Activated naive CD4-positive, alpha-beta T cell treated with anti-CD3 and anti-CD28 coated beads, Interleukin-2, amount 50 U/mL, for 16 hours (primary cell): ENCODE measurements at places on chromosomes 2 and 18.

DNA sequence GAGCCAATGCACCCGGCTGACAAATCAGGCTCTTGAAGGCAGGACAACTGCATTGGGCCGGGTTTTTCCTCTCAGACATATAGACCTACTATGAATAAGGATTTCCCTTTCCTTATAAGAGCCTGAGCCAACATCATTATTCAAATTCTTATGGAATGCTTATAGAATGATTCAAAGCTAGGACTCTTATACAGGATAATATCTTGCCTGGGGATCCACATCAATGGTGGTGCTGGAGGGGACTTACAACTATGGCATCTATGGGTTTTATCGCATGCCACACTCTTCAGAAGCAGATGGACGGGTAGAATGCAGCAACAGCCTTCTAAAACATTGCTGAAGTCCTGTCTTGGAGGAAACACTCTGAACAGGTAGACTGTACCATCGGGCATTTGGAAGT lies 296.8 kb upstream of the KYNU start:
- no peak for DNase-seq

GRCh38 chr2:22554453-22554852 lies 830.5 kb upstream of the KLHL29 start:
- DNase-seq = no peak

DNA sequence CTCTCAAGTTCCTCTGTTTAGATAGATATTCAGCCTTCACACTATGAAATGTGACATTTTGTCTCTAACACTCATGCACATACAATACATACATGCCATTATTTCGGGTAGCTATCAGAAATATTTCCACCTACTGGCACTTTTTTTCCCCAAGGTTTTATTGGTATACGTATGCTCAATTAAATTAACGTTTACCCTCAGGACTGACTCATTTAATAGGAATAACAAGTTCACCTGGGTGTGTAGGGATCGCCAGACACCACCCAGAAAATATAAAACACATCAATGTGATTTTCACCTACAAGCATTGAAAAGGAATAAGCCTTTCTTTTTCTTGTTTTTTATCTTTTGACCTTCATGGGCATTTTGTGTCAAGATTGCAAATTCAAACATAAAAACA lies 138.5 kb upstream of the EPAS1 start:
- DNase-seq = no peak

DNA sequence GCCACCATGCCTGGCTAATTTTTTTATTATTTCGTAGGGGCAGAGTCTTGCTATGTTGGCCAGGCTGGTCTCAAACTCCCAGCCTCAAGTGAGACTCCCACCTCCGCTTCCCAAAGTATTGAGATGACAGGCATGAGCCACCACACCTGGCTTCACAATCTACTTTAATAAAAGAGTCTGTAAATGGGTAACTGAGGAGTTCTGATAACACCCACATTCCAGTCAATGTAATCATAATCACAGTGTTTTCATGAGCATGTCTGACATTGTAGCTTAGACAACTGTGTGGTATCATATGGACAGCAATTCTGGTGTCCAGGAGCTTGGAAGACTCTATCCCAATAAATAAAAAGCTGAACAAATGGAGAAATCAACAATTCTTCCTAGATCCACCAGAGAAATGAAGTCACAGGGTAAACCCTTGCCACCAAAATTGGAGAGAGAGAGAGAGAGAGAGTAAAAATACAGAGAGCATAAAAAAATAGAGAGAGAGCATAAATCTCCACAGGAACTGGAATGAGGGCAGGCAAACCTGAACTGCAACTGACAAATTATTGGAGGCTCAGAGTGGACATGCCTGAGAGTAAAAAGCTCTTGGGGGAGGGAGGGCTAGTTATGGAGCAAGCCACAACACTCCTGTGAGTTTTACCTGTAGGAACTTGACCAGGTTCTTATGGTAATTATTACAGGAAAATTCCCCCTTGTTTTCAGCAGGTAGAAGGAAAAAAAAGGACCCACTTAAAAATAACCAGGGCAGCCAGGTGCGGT lies 12.4 kb upstream of the NBEAL1 start:
- no peak for DNase-seq

DNA sequence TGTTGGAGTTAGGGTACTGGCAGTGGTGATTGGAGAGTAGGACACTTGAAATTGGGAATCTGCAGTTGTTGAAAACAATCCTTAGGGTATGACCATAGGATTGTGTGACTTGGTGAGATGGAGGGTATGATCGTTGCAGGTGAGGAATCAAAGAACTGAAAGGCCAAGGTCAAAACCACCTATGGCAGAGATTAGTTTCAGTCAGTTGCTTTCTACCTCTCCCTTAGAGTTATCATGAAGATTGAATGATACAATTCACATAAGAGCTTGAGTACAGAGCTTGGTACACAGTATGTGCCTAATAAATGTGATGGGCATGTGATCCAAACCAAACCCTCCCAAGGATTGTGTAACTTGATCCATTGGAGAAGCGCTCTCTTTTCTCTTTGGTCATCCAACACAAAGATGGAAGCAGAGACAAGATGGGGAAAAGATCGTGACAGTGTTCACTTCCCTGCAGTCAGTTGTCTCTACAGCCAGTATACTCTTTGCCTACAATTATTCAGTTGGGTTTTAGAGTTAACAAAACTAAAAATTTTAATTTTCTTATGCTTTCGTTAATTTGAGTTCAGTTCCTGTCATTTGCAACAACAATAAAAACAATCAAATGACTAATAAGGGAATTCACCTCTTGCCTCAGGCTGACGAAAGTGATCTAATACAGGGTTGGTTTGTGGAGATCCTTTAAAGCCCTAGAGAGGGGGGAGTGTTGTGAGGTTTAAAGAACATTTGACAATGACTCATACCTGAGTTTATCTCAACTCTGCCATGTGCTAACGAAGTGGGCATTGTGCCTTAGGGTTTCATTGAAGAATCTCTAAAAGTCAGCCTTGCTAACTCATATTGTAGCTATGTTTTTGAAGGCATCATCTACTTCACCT lies 14.8 kb upstream of the SMAD2 start:
- DNase-seq = no peak

DNA sequence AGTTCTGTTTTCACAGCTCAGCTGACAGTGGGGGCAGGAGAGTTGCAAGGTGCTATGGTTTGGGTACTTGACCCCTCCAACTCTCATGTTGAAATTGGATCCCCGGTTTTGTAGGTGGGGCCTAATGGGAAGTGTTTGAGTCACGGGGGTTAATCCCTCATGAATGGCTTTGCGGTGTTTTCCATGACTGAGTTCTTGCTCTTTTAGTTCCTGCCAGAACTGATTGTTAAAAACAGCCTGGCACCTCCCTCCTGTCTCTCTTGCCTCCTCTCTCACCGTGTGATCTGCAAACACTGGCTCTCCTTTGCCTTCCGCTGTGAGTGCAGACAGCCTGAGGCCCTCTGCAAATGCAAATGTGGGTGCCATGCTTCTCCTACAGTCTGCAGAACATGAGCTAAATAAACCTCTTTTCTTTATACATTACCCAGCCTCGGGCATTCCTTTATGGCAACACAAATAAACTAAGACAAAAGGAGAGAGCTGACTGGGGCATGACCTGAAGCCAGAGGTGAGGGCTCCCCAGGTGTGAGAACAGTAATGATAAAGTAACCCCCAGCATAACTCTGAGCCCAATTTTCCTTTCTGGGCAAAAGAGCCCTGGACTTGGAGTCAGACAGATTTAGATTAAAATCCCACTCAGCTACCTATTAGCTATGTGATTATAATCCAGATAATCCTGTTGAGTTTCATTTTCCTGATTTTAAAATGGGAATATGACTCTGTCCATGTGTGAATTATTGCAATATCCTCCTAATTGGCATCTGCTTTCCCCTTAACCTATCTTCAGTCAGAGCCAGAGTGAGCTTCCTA lies 64.9 kb upstream of the CAPN13 start:
- no peak for DNase-seq
